ENCODE measurements at places on chromosomes 6 and 20.

DNA sequence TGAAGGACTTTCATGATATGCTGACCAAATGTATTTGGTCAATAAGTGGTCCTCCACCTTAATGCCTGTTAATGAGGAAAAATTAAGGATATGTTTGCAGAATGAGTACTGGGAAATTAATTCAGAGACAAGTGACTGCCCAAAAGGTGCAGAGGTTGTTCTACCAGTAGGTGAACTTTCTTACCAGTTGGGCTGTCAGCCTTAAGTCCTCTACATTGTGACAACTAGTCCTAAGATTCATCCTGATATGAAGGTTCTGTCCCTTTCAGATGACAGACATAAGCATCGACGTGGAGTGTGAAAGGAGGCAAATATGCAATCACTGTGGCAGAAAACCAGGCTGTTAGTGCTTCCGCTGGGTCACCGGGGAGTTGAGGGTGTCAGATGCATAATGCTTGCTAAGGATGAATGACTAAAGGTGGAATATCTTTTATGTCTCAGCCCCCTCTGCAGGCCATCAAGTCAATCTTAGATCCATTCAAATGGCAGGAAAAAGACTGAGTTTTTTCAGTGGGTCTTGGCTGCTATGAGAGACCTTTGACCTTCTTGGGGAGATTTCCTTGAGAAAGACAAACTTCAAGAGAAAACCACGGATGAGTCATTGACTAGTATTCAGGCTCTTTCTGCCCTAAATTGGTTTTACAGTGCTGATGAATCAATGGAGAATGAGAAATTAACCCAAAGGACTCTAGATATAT lies 226.0 kb downstream of the TPBG start:
- no peak for DNase-seq

GRCh38 chr20:15547119-15547518 lies 1026.1 kb downstream of the KIF16B start:
- DNase-seq = no peak

GRCh38 chr6:101747716-101748115 lies 354.2 kb downstream of the GRIK2 start:
- no peak for DNase-seq

DNA sequence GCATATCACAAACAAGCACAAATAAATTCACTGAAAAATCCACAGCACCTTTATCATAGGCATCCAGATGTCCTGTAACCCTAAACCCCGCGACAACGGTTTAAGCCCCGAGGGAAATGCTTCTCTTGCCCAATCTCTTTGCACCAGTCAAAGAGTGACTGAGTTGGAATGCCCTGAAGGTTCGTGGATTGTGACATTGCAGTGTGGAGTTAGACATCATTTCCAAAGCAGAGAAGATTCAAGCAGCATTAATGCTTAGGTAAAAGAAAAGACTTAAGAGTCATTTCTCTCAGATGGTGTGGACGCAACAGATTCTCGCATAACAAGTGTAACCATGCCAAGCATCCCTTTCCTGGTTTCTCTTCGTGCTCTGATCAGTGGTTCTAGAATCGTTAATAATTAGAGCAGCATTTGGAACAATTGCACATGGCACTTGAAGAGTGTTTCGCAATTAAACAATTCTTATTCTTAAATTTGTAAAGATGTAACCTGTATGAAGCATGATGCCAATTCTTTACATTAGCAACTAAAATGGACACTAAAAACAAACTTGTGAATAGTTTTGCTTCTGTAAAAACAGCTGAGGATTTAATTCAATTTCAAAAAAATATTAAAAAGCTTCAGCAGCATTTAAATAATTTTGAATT lies 121.6 kb downstream of the HIVEP2 start:
- no peak for DNase-seq

GRCh38 chr6:16146527-16146955 lies 17.7 kb downstream of the MYLIP start:
- no peak for DNase-seq

GRCh38 chr20:42530855-42531448 lies 658.8 kb downstream of the PTPRT start:
- no peak for DNase-seq

DNA sequence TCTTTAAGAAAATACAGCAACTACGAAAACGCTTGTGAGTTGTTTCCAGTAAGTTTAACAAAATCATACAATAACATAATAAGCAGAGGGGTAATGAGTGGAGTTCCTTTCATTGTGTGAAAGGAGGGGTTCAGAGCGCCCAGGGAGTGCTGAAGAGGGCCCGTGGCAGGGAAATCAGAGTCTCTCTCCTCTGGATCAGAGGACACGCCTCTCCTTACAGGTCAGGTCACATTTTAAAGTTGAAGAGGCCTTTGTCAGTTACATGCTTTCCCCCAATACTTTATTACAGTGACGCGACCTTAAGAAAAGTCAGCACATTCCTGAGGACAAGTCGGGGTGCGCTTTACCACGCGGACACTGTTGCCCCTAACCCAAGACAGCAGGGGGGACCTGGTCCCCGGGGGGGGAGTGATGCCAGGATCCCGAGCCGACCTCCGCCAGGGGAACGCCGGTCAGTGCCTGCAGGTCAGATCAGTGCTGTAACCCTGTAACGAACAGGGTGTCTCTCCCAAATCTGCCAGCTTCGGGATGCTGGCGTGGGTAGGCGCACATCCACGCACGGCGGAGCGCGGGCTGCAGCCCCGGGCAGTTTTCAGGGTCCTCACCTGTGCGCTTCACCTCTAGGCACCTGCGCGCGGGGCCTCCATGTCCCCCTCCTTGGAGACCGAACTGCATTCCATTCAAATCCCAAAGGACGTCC lies 848 bp downstream of the DACT2 start:
- no peak for DNase-seq

- no peak for DNase-seq
These were observed 41.6 kb upstream of the FOXP4 start for GRCh38 chr6:41504466-41505121.

DNA sequence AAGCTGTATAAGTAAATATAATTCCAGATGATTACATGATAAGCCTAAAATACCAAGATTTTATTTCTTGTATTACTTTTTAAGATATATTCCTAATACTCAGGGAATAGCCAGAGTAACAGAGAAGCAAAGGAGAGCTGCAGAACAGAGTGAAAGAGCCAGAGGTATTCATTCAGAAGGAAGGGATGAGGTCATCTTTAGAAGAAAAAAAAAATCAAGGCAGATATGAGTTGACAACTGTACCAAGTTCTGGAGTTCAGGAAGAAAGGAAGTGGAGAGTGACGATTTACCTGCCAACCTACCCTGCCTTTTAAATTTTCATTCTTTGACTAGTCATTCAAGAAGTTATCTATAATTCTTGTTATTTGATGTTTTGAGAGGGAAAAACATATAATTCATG lies 28.8 kb upstream of the NHSL1 start:
- no peak for DNase-seq

GRCh38 chr6:119476024-119476423 lies 126.5 kb upstream of the MAN1A1 start:
- DNase-seq = no peak

DNA sequence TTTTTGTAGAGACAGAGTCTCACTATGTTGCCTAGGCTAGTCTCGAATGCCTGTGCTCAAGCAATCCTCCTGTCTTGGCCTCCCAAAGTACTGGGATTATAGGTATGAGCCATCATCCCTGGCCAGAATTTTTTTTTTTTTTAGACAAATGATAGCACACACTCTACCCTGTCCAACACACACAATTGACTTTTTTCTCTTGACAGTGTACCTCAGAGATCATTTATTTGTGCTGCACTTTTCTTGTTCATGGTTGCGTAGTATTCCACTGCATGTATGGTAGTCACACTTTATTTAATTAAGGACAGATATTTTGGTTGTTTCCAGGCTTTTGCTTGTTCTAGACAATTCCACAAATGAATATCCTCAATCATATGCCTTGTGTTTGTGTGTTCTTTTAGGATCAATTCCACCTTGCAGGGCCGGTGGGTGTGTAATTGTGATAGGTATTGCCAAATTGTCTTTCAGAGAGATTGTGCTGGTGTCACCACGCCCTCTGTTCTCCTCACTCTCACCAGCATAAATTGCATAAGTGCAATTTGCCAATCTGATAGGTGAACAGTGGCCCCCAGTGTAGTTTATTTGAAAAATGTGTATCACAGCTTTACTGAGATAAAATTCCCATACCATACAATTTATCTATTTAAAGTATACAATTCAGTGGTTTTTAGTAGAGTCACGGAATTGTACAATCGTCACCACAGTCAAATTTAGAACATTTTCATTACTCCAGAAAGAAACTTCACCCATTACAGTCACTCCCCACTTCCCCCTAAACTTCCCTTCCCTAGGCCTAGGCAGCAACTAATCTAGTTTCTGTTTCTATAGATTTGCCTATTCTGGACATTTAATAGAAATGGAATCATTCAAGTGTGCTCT lies 20.1 kb downstream of the SRC start:
- DNase-seq = no peak

GRCh38 chr6:135280375-135281136 lies 99.4 kb downstream of the MYB start:
- DNase-seq = no peak

- DNase-seq = no peak
These were observed 11.6 kb upstream of the TAAR9 start for GRCh38 chr6:132526461-132526860.

GRCh38 chr6:107991061-107991460 lies 33.1 kb upstream of the SEC63 start:
- no peak for DNase-seq

DNA sequence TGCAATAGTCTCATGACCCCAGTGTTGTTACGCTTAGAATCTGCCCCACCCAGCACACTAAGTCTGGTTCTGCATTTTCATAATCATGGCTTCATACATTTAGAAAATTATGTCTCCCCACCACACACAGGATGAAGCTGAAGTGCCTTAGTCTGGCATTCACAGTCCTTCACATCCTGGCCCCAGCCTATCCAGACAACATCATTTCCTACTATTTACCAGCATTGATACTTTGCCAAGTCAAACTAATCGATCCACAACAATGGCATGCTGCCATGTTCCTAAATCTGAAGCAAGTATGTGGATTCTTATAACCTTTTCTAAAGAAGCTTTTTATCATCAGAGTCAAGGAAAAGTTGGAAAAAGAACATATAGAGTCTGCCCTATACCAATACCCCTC lies 132.4 kb upstream of the FBXL4 start:
- DNase-seq = no peak

DNA sequence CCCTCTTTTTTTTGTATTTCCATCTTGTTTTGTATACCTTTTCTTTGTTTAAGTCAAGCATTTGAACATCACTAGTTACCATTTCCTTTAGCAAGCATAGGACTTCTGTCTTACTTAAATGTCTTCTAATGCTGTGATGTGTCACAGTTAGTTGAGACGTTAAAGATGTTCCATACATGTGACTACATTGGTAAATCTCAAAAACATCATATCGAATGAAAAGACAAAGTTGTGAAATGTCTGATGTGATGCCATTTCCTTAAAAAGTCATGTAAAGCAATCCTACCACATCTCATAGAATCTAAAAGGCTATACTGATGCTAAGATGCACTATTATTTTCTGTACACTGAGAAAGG lies 26.8 kb downstream of the SLC16A10 start:
- DNase-seq = no peak

DNA sequence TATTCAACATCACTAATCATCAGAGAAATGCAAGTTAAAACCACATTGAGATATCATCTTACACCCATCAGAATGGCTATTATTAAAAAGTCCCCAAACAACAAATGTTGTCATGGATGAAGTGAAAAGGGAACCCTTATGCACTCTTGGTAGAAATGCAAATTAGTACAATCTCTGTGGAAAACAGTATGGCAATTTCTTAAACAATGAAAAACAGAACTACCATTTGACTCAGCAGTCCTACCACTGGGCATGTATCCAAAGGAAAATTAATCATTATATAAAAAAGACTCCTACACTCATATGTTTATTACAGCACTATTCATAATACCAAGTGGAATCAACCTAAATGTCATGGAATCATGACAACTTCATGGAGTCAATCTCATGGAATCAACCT lies 611.3 kb upstream of the GJE1 start:
- no peak for DNase-seq

GRCh38 chr6:33217246-33217645 lies 8.9 kb downstream of the RING1 start:
- no peak for DNase-seq

DNA sequence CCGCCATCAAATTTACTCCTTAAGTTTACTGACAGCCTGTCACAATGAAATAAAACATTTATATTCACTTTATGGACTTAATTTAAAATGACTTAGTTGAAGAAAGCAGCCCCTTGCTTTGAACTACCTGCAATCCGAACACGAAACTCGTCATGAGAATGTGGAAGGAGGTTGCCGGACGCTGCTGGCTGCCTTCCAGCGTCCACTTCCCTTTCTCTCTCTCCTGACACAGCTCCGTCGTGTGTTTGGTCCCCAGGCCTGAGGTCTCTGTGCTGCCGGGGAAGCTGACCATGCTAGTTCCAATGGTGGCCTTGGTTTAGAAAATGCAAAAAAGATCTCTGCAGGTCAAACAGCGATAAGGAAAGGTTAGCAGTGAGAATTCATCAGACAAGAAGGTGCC lies 519.7 kb downstream of the CDH26 start:
- no peak for DNase-seq

DNA sequence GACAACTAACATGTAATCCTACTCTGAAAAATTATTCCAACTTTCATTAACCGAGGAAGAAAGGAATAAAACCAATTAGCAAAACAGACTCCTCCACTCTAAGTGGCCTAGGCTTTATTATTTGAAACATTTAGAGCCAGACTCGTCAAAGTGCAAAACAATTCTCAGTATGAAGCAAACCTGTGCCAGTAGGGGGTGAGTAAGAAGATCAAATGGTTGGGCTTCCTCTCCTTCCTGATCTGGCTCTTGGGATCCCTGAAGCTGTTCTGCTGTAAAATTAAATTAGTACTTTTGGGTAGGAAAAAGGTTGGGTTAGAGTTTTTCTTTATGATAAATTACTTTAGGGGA lies 177.6 kb upstream of the MAN1A1 start:
- DNase-seq = no peak

DNA sequence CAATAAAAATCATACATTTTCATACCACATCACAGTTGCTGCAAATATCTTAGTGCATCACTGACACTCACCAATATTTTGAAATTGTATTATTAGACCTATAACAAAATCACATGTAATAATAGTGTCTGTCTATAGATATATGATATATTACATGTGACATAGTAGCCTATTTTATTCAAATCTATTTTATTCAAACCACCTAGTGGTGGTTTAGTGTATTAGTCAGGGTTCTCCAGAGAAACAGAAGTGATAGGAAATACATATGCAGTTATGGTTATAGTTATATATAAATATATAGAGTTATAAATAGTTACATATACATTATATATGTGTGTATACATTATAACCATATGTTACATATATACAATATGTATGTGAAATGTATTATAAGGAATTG lies 366.5 kb upstream of the ARID1B start:
- DNase-seq = no peak

GRCh38 chr6:130848945-130849344 lies 21.7 kb downstream of the SMLR1 start:
- DNase-seq = peak; percentile 24

DNA sequence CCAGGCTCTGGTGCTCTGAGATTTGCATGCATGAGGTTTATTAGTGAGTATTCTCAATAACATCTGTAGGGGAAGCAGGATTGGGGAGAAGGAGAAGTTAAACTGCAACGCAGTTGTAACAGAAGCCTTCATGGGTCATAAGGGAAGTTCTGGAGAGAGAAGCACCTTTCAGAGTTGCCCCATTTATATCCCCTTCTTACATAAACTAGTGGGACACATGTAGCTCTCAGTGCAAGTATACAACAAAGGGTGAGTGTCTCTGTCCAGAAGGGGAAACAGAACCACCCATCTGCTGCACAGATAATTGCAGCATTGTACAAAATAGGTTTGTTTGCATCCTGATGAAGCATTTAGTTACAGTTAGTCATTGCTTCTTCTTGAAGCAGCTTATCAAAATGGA lies 4.3 kb upstream of the ADGB start:
- no peak for DNase-seq

- no peak for DNase-seq
These were observed 19.6 kb downstream of the RRBP1 start for GRCh38 chr20:17662333-17663039.

Measured in activated T-cell treated with anti-CD3 and anti-CD28 coated beads, Interleukin-2, amount 50 U/mL, for 72 hours (primary cell).